Sigmoid colon (tissue), 7 donors: ENCODE measurements at places on chromosomes 6 and 20. TPM values are rescaled to one million over a fixed set of nuclear protein-coding genes. Genes with fewer than 3 reads are reported as not detected.

GRCh38 chr20:10306440-10307358 lies 88.1 kb downstream of the SNAP25 start:
- no peaks in the 10 kb centered on the region for H3K36me3 ChIP-seq
- no peak for DNase-seq
- no peaks in the 10 kb centered on the region for H3K4me1 ChIP-seq
- no peak overlapping the region for H3K4me3 ChIP-seq
- H3K27ac ChIP-seq, result no peak overlapping the region
- H3K27me3 ChIP-seq, result no peaks in the 10 kb centered on the region

DNA sequence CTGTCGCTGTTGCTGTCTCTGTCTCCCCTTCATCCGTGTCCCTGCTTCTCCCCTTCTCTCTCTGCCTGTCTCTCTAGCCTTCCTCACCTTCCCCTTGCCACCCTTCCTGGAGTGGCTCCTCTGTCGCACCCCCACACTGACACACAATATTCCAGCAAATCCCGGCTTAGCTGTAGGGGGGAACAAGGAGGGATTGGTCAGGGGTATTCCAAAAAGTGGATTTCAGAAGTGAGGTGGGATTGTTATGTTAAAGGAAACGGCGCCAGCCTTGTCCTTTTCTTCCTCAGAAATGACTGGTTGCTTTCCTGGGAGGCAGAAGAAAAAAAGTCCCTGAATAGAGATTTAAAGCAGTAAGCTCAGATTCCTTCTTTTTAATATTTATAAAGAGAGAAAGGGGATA lies 76.3 kb upstream of the SIRPA start:
- DNase-seq, result no peak
- no peaks in the 10 kb centered on the region for H3K27me3 ChIP-seq

GRCh38 chr20:52340036-52340634 lies 148.6 kb upstream of the ZFP64 start:
- H3K27me3 ChIP-seq, result no peaks in the 10 kb centered on the region
- no peaks in the 10 kb centered on the region for H3K4me1 ChIP-seq
- H3K36me3 ChIP-seq, result no peaks in the 10 kb centered on the region
- no peak overlapping the region for H3K27ac ChIP-seq

DNA sequence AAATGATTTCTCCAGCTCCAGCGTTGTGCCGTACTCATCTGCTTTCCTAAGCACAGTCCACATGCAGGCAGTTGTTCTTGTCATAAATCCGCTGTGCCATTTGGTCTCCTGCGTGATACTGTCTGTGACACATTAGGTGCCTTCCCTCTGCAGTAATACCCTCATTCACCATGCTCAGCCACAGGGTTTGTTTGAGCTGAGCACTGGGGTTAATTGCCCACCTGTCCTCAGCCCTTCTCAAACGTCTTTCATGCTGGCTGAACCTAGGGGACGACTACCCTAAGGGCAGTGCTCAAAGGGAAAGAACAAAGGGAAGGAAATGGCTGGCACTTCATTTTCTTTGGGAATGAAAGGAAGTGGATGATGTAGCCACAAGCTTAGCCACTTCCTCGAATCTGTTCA lies 64.2 kb upstream of the MYLIP start:
- no peaks in the 10 kb centered on the region for H3K36me3 ChIP-seq
- H3K27ac ChIP-seq, result no peak overlapping the region
- no peaks in the 10 kb centered on the region for H3K4me1 ChIP-seq
- no peaks in the 10 kb centered on the region for H3K27me3 ChIP-seq
- no peak overlapping the region for H3K4me3 ChIP-seq

DNA sequence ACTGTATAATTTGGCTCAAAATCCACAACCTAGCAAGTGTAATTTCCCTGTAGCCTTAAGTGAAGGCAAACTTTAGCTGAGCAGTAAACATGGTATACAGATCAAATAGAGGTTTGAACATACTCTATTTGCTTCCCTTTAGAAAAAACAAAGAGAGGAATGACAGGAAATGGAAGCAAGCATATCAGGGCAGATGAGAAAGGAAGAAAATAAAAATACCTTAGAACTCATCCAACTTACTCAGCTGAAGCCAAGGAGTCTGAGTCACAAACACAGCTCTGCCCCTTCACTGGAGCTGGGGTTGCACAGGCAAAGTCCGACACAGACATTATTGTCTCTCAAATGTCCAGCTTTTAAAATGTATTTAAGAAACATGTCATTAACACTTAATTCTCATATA lies 379.9 kb upstream of the IRAK1BP1 start:
- no peaks in the 10 kb centered on the region for H3K4me1 ChIP-seq
- no peak overlapping the region for H3K4me3 ChIP-seq
- no peaks in the 10 kb centered on the region for H3K36me3 ChIP-seq
- DNase-seq, result no peak
- no peak overlapping the region for H3K27ac ChIP-seq
- H3K27me3 ChIP-seq, result no peaks in the 10 kb centered on the region

DNA sequence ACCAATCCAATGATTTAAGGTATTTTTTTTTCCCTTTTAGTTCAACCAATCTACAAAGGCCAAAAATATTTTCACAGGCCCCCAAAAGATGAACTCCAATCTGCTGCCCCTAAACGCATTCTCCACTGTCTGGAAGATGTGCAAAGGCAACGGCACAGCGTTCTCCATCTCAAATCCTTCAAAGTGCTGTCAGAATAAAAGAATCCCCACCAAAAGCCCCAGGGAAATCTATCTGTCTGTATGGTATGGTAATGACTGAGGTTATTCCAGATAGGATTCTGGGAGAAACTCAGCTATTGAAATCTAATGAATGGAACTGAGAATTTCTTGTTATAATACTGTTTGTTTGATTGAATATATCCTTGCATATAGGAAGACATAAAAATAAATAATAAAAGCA lies 217.8 kb upstream of the CCN2 start:
- no peak overlapping the region for H3K4me3 ChIP-seq
- DNase-seq, result no peak
- H3K4me1 ChIP-seq, result no peaks in the 10 kb centered on the region
- no peaks in the 10 kb centered on the region for H3K27me3 ChIP-seq
- no peaks in the 10 kb centered on the region for H3K36me3 ChIP-seq

DNA sequence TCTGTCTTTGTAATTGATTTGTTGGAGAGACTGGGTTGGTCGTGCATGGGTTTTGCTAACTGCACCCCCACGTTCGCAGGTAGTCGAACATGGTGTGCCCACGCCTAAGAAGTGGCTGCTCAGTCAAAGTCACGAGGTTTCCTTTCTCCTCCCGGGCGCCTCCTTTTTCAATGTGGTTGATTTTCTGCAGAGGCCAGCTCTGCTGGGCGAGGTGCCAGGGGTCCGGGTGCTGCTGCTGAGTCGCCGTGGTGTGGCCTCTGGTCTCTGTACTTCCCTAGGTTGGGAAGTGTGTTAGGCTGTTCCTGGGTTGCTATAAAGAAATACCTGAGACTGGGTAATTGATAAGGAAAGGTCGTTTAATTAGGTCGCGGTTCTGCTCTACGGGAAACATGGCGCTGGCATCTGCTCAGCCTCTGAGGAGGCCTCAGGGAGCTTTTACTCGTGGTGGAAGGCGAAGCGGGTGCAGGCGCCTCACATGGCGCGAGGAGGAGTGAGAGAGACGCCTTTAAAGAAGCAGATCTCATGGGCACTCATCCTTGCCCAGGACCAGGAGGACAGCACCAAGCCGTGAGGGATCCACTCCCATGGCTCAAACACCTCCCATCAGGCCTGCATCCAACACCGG lies 14.1 kb downstream of the OSBPL2 start:
- no peak overlapping the region for H3K4me3 ChIP-seq
- no peaks in the 10 kb centered on the region for H3K27me3 ChIP-seq
- no peak for DNase-seq
- no peak overlapping the region for H3K27ac ChIP-seq

DNA sequence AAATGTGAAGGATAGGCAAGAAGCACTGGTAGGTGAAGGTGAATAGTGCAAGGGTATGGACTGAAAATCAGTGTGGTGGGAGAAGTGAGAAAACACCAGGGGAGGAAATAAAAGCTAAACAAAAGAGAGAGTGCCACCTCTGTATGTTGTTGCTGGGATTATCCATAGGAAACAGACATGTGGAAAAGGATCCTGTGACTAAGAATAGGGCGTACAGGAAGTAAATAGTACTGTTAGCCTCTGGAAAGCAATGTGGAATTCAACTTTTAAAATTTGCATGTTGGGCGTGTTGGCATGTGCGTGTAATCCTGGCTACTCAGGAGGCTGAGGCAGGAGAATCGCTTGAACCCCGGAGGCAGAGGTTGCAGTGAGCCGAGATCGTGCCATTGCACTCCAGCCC lies 661.7 kb downstream of the KIF16B start:
- H3K27ac ChIP-seq, result no peak overlapping the region
- H3K36me3 ChIP-seq, result no peaks in the 10 kb centered on the region
- no peak for DNase-seq
- H3K4me1 ChIP-seq, result peaks cover 28% of the 10 kb centered on the region
- no peaks in the 10 kb centered on the region for H3K27me3 ChIP-seq

DNA sequence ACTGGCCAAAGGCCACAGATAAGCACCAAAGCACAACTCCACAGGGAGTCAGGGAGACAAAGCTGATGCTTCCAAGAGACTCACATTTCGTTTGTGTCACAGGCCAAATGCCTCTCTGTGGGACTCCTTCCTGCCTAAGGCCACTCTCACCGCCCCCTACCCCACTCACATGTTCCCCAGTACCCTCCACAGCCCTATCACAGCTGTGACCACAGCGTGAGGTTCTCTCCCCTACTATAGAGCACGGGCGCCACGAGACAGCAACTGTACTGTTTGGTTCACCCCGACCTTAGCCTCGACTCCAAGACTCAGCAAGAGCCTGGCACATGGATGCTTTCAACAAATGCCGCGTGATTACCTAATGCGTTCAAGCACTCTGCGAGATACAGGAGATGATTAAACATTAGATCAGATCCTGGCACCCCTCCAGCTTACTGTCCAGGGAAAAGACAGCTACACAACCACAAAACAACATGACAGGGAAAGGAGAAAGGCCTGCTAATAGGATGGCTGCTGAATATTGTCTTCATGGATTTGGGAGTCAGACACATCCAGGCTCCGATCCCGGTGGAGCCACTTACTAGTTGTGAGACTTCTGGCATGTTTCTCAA lies 105.5 kb downstream of the AGPAT4 start:
- peaks cover 21% of the 10 kb centered on the region for H3K4me1 ChIP-seq
- H3K4me3 ChIP-seq, result no peak overlapping the region
- no peaks in the 10 kb centered on the region for H3K27me3 ChIP-seq
- no peak for DNase-seq

DNA sequence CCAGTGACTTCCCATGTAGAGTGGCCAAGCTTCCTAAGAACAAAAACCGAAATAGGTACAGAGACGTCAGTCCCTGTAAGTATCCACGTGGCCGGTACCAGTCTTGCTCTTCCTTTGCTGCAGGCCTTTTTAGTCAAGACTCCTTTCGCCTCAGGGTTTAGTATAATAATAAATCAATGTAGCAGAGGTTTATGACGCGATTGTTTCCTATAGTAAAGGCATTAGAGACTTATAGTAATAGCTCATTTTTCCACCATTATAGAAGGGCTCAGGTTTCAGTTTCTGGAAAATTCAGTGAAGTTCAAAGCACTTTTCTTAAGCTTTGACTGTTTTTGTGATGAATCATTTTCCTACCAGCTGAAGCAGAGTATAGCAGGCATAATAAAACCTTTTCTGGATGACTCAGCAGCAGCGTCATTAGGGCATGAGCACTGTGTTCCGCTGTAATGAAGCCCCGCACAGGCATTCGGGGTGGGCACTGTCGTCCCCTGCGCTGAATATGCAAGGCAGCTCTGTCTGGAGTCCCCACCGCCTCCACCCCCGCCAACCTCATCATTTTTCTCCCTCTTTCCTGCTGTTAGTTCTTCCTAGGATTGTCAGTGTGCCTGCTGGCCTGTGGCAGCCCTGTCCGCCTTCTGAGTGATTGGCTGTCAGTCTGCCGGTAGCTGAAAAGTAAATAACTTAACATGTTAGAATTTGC lies 51.3 kb downstream of the PTPN1 start:
- H3K27ac ChIP-seq, result peak overlapping the region; percentile 85
- peak; percentile 85 for DNase-seq
- no peaks in the 10 kb centered on the region for H3K36me3 ChIP-seq

DNA sequence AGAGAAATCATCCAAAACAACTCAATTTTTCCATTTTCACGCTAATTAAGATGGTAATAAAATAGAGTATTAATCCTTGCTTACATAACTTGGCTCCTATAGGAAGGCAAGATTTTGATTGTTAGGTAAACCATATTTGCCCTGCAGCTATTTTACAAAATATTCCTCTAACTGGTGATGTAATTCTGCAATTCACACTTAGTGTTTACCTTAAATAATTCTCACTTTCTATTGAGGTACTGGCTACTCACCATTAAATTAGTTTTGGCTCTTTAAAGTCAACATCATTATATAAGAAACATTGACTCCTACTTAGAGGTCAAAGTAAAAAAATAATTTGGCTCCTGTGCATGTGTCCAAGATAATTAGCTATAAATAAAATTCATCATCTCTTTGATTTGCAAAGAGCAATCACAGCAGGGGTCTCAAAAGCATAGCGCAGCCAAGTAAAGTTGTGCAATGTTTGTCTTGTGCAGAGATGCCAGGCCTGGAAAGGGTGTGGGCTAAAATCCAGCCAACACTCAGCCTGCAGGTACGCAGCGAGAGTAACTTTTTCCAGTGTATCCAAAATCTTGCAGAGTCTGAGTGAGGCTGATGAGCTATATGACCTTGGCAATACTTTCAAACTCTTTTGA lies 501.2 kb downstream of the MMUT start:
- H3K4me1 ChIP-seq, result no peaks in the 10 kb centered on the region

DNA sequence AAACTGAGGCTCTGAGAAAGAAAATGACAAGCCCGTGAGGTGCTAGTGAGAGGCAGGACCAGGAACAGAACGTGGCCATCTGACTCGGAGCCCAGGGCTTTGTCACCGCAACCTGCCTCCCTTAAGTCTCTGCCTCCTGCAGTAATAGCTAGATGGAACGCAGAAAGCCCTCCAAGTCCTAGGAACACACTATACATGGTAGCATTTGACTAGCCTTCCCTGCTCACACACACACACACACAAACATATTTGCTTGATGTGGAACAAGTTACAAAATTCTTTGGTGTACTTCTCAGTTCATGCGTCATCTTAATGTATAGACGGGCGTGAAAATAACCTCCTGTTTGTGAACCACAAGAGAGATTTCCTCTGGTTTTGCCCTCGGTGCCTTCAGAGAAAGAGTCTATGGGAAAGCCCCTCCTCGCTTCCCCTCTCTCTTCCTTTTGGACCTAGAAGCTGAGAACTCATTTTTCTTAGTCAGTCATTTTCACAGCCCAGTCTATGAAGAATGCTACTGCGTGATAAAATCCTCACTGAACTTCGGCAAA lies 38.8 kb downstream of the C6orf52 start:
- DNase-seq, result no peak
- no peaks in the 10 kb centered on the region for H3K4me1 ChIP-seq
- no peak overlapping the region for H3K4me3 ChIP-seq
- no peaks in the 10 kb centered on the region for H3K36me3 ChIP-seq
- no peaks in the 10 kb centered on the region for H3K27me3 ChIP-seq
- no peak overlapping the region for H3K27ac ChIP-seq

DNA sequence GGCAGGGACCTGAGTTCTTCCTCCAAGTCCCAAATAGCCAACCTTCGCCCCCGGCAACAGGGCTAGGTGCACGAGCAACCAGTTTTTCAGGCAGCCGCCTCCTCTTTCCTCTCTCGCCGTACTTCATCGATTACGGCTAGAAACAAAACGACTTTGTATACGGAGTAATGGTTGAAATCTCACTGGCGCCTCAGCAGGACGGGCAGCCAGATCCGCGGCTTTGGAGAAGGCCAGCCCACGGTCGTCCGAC lies 333 bp upstream of the SMIM13 start:
- H3K27ac ChIP-seq, result peak overlapping the region; percentile 98
- peak overlapping the region; percentile 98 for H3K4me3 ChIP-seq
- peaks cover 23% of the 10 kb centered on the region for H3K4me1 ChIP-seq
- H3K36me3 ChIP-seq, result no peaks in the 10 kb centered on the region
- H3K27me3 ChIP-seq, result no peaks in the 10 kb centered on the region

The SLCO4A1 gene
- 5.7 TPM for total RNA-seq

The EYA2 gene
- 1.2 TPM for total RNA-seq

The TP53TG5 gene
- not detected for total RNA-seq

The LSM2 gene
- total RNA-seq, result 52.1 TPM

The APOM gene
- total RNA-seq, result 3.3 TPM

The OR12D3 gene
- not detected for total RNA-seq

The FLRT3 gene
- total RNA-seq, result 9.6 TPM
